Vagina (tissue), 2 donors: ENCODE measurements at places on chromosomes 3 and 15. TPM values are rescaled to one million over a fixed set of nuclear protein-coding genes. Genes with fewer than 3 reads are reported as not detected.

- peak; percentile 78 for DNase-seq
These were observed 69.7 kb downstream of the SCN5A start for GRCh38 chr3:38579551-38580449.

DNA sequence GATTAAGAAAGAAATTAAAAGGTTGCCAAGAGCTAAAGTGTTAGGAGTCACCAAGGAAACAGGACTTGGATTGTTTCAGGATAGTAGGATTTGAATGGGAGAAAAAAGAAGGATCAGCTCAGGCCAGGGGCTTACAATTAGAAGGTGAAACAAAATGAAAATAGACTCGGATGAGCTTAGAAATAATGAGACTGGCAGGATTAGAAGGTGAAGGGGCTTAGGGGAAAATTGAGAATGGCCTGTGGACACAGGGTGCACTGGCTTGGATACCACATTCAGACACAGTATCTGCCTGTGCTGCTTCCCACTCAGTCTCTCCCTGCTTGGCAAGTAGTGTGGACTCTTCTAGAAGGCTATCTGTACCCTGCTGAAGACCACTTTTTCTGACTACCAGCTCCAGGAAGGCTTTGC lies 206.1 kb upstream of the ATP10A start:
- DNase-seq, result no peak

GRCh38 chr3:115217678-115218451 lies 70.8 kb upstream of the ZBTB20 start:
- no peak for DNase-seq

GRCh38 chr15:30943654-30944335 lies 40.1 kb downstream of the FAN1 start:
- DNase-seq, result no peak

DNA sequence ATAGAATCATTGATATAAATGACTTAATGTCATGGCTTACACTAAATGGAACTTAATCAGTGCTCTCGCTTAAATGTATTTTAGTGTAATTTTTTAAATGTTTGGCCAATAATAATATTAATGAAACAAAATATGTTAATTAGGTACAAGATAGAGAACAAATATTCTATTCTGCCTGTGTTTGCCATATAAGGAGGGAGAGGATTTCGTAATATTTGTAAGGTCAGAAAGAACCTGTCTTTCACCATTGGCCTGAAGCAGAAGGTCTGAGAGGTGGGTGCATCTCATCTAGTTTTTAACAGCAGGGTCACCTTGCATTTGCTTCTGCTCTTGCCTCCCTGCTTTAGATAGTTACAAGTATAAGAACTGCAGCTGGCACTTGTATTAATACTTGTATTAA lies 2.5 kb downstream of the GPR87 start:
- no peak for DNase-seq

DNA sequence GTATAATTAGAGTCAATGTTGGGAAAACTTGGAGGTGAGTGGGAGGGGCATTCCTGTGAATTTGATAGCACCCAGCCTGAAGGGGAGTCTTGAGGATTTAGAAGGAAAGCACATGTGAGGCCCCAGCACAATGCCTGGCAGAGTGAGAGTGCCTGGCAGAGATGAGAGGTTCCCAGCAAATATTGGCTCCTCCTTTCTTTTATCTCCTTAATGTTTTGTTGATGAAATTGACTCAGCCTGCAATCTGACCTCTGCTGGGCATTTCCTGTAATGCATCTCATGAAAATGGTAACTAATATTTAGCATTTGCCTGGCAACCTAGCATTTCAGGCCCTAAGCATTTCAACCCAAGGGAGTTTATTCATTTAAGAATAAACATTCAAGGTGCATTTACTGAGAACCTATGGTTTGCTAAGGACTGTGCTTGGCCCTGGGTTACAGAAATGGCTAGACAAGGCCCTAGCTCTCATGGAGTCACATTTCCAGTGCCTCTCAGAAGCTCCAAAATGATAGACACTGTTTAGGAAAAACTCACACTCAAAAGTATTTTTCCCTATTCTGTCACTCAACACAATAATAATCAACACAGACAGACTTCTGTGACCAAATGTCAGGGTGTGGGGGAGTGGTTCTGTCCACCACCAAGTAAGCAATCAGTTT lies 19.0 kb downstream of the PDHB start:
- no peak for DNase-seq

CFAP100 gene
- not detected for total RNA-seq

ARRDC4 gene
- total RNA-seq, result 35.8 TPM
